NCI-H524 (cell line): ENCODE measurements at places on chromosomes 2 and 18.
A peak's percentile ranks its signal among the peaks of the same experiment; 100 is the strongest.

DNA sequence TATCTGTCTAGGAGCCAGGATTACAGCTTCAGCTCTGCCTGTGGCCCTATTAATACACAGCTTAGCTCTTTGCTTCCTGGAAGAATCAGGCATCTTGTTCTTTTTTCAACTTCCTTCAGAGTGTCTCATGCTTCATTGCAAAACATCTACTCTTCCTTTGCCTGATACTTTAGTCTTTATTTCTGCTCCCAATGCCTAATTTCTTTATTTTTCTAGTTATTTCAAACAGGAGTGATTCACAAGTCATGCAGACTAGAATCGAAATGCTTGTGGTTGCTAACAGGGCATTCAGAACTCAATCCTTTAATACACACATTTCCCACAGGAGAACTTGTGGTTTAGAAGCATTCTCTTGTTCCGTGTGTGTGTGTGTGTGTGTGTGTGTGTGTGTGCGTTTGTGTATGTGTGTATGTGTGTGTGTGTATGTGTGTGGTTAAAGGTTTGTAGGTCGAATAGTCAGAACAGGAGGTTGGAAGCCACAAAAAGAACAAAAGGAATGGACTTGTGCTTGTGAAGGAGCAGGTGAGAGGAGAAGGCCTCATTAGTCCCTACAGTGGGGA is 28.3 kb upstream of the INSIG2 start:
- DNase-seq: no peak

DNA sequence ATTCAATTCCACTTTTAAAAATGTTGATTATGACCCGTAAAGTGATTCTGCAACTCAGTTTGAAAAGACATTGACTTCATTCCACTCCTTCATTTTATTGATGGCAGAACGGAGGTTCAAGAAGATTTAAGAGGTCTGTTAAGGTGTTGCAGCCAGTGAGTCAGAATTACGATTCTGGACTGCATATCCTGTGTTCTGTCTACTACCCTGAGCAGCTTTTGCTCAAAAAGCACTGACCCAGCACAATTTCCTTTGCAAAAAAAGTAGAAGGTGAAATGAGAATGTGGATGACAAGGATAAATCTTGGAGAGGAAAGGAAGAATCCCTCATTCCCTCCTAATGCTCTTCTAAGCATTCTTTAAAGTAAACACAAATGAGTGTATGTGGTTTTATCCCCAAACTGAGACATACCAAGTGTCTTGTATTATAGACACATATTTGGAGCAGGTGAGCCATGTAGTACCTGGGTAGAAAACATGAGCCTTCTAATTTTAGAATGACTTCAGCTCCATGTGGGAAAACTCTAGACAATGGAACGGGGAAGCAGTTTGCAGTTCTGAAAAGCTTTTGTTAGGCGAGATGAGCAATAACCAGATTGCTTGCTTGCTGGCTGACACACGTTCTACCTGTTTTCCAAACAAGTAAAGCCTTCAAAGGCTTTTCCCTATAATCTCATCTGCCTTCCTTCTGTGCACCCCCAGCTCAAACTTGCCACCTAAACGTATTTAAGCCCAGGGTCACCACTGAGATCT is 44.7 kb downstream of the TGFA start:
- DNase-seq: no peak

DNA sequence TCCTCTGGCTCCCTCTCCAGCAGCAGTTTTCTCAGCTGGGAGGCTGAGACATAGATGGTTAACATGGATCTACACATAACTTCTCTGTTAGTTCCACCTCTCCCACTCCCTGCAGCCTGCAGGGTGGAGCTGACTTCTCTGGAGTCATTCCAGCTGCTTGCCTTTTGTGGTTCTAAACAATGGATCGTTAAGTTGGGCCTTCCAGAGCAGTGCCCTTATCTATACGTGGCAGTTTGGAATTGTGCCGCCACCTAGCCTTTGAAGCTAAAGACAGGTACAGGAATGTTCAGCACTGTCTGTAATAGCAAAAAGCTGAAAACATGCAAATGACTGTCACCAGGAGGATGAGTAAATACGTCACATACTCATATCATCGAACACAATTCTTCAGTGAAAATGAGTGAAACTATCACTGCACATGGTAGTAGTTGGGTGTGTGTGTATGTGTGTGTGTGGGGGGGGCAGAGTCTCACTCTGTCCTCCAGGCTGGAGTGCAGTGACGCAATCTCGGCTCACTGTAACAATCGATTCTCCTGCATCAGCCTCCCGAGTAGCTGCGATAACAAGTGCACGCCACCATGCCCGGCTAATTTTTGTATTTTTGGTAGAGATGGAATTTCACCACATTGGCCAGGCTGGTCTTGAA is 50.3 kb downstream of the SH2D6 start:
- DNase-seq: no peak

DNA sequence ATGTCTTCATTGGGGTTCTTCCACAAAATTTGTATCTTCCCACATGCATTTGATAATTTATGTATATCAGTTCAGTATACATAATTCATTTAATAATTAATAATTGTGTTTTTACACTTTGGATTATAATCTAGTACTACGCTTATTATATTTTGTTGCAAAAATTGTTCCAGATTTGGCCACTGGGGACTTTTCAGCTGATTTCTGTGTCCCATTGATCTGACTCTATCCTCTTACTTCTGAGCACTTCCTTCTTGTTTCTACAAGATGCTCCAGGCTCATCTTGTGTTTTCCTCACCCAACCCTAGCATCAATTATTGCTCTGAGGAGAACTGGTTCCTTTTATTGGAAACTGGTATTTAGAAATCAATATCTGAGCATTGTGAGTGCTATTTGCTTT is 215.3 kb upstream of the CDH19 start:
- DNase-seq: peak; percentile 7

- no peak for DNase-seq
Measured at GRCh38 chr2:160454070-160454797, 39.4 kb downstream of the RBMS1 start.

- no peak for DNase-seq
Measured at GRCh38 chr2:64807417-64807816, 153.7 kb upstream of the SERTAD2 start.

DNA sequence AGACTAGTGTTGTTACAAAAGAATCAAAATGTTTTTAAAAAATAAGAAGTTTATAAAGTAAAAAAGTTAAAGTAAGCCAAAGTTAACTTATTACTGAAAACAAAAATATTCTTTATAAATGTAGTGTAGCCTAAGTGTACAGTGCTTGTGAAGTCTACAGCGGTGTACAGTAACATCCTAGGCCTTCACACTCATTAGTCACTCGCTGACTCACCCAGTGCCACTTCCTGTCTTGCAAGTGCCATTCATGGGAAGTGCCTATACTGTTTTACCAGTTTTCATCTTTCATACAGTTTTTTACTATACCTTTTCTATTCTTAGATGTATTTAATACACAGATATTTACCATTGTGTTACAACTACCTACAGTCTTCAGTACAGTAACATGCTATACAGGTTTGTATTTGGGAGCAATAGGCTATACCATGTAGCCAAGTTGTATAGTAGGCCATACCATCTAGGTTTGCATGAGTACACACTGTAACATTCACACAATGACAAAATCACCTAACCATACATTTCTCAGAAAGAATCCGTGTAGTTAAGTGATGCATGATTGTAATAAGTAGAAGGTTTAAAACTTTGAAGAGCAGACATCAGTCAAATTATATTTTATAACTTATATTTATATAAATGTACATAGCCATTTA is 13.4 kb downstream of the SERPINB7 start:
- no peak for DNase-seq

GRCh38 chr2:140353541-140353940 is 1573.4 kb upstream of the NXPH2 start:
- no peak for DNase-seq

DNA sequence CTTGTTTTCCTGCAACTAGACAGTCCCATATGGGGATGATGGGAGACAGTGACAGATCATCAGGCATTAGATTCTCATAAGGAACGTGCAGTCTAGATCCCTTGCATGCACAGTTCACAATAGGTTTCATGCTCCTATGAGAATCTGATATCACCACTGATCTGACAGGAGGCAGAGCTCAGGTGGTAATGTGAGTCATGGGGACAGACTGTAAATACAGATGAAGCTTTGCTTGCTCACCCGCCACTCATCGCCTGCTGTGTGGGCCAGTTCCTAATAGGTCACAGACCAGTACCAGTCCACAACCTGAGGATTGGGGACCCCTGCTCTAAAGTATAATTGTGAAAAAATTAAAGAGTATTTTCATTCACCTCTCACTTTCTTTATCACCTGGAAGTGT is 23.6 kb upstream of the RAB1A start:
- no peak for DNase-seq

DNA sequence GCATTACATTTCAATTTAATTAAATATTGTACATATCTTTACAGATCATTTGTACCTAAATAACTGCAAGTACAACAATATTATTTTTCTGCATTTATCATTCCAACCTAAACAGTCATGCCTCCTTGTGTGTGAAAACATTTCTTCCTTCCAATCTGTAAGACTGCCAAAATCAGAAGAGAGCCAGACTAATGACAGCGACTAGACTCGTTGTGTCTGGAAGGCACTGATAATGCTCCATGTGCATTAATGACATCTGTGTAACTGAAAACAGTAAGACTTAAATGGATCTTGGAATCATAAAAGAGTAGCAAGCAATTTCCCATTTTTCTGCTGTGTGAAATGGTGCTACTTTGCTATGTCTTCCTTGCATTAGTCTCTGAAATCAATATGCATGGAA is 278.0 kb upstream of the DSEL start:
- no peak for DNase-seq

GRCh38 chr2:205995260-205995659 is 90.7 kb downstream of the INO80D start:
- DNase-seq: no peak

GRCh38 chr2:235608200-235608887 is 114.5 kb downstream of the AGAP1 start:
- DNase-seq: no peak

DNA sequence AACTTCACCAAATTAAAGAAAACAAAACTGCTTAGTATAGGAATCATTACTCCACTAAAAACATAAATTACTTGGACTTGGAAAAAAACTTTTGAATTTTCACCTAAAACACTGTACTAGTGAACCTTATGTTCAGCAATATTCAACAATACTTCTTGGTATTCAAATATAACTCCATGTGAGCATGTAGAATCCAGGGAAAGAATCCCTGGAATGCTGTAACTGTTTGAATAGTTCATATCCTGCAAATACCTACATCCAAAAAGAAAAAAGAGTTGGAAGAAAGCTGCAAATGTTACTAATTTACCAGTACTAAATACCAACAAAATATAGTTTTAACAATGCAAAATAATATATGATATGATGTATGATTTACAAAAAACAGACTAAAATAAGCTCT is 65.4 kb downstream of the IKZF2 start:
- DNase-seq: no peak

DNA sequence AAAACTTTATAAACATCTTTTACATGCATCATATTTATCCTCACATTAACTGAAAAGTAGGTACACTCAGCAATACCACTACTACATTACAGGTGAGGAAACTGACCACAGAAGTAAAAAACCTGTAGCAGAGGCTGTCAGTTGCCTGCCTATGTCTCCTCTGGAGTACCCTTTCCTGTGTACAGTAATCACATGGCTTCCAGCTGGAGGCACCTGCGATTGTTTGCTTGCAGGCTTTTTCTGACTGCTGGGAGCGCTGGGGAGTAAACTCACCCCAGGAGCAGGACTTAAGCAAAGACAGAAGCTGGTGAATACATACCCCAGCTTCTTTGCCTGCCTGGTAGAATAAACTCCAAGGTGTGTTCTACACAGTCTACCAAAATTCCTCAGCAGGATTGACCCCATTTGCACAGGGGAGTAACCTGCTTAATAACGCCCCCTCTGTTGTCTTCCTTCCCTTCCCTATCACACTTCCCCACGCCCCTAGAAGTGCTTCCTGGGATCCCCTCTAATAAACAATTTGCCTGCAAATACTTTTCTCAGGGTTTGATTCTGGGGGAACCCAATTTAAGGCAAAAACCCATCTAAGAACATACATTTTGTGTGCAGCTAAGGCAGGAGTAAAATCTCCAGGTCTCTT is 138.9 kb downstream of the PTH2R start:
- DNase-seq: no peak

DNA sequence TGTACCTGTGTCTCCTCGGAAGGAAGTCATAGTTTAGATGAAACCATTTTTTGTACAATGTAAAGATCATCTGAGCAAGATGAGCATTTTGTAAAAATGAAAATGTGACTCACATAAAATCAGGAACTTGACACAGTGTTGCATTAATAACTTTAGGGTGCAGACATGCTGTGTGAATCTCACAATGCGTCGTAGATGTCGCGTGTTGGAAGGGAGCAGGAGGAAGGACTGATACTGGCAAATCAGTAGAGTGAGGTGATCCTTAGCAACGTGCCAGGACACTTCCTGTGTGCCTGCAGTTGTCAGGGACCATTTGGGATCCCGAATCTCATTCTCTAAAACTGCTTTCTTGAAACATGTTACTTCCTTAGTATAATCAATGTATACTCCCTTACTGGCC is 103.1 kb downstream of the SH3BP4 start:
- no peak for DNase-seq

GRCh38 chr18:45639408-45639807 is 24.1 kb downstream of the SLC14A2 start:
- no peak for DNase-seq

DNA sequence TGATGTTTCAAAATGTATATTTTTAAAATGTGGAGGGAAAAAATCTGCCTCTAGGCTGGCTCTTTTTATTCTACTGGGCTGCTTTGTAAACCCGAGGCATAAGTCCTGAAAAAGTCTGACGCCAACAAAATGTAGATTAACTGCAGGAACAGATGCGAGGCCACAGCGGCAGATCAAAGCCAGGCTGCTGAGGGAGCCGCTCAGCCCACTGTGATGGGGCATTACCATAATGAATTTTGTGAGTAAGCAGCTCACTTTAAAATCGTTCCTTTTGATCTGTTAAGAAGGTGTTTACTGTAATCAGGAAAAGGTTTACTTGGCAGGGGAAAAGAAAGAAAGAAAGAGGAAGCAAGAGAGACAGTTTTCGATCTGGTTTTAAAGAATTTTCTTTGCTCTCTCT is 269.0 kb downstream of the ICOS start:
- DNase-seq: peak; percentile 26

GRCh38 chr2:240367721-240368120 is 67.7 kb upstream of the GPC1 start:
- DNase-seq: no peak
